ENCODE measurements at places on chromosomes 4 and X.

DNA sequence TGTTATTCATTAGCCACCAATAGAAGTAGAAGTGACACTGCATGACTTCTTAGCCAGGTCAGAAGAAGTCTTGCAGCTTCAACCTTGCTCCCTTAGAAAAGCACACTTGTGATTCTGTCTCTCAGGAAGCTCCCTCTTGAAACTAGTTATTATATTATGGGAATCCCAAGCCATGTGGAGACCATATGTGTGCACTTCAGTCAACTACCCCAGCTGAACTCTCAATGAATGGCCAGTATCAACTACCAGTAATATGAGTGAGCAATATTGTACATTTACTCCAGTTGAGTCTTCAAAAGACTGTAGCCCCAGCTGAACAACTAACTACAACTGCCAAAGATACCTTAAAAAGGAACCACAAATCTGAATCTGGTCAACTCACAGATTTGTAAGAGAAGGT is 77.1 kb upstream of the GABRA3 start:
- no peak for DNase-seq

DNA sequence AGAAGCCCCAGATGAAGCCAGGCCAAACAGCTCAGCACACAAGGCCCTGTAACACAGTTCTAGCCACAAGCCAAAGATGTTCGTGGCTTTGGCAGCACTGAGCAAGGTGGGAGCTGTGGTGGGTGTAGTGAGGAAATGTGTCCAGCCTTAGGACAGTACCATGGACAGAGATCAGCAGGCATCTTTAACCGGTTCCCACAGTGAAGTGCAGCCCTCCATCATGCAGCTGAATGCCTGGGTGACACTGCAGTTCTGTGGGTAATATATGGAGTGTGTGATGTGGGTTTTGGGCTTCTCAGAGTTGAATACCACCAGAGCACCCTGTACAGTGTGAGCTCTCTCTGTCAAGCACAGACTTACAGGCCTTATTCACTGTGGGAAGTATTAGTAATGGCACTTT is 6.0 kb upstream of the NEXMIF start:
- no peak for DNase-seq

DNA sequence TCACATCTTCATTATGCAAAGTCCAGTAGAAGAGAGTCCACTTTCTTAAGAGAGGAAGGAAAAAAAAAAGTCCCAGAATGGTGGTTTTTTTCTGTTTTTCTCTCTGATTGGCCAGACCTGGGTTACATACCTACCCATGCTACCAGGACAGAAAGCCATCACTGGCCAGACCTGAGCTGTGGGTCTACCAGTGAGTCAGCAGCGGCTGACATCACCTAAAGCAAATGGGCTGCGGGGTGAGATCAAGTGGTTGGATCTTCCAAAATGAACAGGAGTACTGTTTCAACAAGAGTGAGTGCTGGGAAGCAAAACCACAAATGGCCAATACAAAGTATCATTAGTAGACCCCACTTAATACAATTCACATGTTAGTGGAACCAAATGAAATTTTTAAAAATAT is 1.6 kb upstream of the NDST3 start:
- DNase-seq = no peak

GRCh38 chrX:14243823-14244222 is 214.1 kb upstream of the GEMIN8 start:
- no peak for DNase-seq

- DNase-seq = no peak
Observed at GRCh38 chr4:145860897-145861296, 77.7 kb downstream of the ZNF827 start.

GRCh38 chr4:176393306-176394013 is 73.7 kb downstream of the SPCS3 start:
- no peak for DNase-seq

DNA sequence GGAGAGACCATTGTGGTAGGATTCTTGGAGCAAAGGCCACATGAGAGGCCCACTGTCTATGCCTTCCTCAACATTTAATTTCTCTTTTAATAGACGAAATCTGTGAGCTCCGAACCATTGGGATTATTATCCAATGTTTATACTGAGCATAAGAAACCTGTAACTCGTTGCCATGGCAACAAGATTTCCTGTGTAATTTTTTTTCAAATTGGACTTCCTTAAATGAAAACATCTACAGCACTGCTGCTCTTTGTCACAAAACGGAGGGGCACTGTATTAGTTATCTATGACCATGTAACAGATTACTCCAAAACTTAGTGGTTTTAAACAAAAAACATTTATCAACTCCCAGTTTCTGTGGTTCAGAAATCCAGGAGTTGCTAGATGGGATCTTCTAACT is 38.7 kb downstream of the PPP1R2C start:
- no peak for DNase-seq

GRCh38 chrX:114061226-114061625 is 522.7 kb upstream of the HTR2C start:
- no peak for DNase-seq

- no peak for DNase-seq
Observed at GRCh38 chr4:143736861-143737260, 36.4 kb upstream of the FREM3 start.

GRCh38 chrX:18149454-18149853 is 71.2 kb downstream of the BEND2 start:
- DNase-seq = no peak

Data from thyroid gland (tissue), 4 donors.